ENCODE measurements at places on chromosomes 7 and 10. TPM values are rescaled to one million over a fixed set of nuclear protein-coding genes. Genes with fewer than 3 reads are reported as not detected.

LAMB1 gene
- total RNA-seq: 166 TPM

RNF148 gene
- not detected for total RNA-seq

PKD1L1 gene
- total RNA-seq: 0.11 TPM

PTPN20 gene
- 0.22 TPM for total RNA-seq

SPDYE9 gene
- total RNA-seq: not detected

PIP gene
- not detected for total RNA-seq

DUSP5 gene
- total RNA-seq: 17.8 TPM

DNA sequence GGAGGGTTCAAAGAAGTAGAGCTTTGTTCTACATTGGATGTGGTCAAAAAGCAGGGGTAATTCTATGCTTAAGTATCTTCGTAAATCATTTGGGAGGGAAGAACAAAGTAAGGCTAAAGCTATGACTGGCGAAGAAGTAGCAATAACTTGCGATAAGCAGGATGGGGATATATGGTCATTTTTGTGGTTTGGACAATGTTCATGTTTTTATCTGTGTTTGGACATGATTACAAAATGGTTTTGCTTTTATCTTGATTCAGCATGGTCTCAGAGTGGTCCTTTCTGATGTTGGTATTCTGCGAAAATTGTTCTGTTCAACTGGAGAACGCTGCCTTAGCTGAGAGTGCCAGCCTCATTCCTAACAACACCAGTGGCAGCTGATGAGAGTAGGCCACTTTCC lies 208.8 kb downstream of the SEMA3A start:
- H3K4me1 ChIP-seq: no peaks in the 10 kb centered on the region
- no peaks in the 10 kb centered on the region for H3K27me3 ChIP-seq
- H3K36me3 ChIP-seq: no peaks in the 10 kb centered on the region
- no peak overlapping the region for H3K4me3 ChIP-seq
- no peak overlapping the region for H3K27ac ChIP-seq

GRCh38 chr7:120838281-120838682 lies 19.7 kb downstream of the TSPAN12 start:
- no peak for DNase-seq
- no peaks in the 10 kb centered on the region for H3K4me1 ChIP-seq
- H3K36me3 ChIP-seq: no peaks in the 10 kb centered on the region

DNA sequence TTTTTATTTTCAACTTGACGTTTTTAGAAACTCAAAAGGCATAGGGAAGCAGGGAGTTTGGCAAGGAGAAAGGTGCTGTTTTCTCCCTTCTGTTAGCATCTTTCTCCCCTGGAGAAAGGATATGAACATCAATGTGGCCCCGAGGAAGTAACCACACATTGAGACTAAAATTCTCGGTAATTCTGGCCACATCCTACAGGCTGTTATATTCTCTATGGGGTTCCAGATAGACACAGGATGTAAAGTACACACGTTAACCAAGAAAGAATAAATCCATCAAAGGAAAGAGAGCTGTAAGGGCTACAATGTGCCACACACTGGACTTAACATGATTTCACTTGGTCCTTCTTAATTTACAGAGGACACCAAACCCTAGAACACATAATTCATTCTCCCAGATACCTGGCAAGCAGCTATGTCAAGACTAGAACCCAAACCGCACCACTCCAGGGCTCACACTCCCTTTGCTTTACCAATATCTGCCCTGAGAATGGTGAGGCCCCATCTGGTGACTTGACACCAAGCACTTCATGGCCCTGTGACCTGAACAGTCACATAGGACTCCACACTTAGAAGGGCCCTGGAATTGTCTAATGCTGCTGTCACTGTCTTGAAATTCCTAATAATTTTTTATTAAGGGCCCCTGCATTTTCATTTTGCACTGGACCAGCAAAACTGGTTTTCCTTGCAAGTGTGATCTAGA lies 73.9 kb downstream of the PRLHR start:
- peaks cover 18% of the 10 kb centered on the region for H3K4me1 ChIP-seq
- H3K36me3 ChIP-seq: no peaks in the 10 kb centered on the region
- no peaks in the 10 kb centered on the region for H3K27me3 ChIP-seq
- no peak overlapping the region for H3K4me3 ChIP-seq
- DNase-seq: no peak
- H3K27ac ChIP-seq: no peak overlapping the region

DNA sequence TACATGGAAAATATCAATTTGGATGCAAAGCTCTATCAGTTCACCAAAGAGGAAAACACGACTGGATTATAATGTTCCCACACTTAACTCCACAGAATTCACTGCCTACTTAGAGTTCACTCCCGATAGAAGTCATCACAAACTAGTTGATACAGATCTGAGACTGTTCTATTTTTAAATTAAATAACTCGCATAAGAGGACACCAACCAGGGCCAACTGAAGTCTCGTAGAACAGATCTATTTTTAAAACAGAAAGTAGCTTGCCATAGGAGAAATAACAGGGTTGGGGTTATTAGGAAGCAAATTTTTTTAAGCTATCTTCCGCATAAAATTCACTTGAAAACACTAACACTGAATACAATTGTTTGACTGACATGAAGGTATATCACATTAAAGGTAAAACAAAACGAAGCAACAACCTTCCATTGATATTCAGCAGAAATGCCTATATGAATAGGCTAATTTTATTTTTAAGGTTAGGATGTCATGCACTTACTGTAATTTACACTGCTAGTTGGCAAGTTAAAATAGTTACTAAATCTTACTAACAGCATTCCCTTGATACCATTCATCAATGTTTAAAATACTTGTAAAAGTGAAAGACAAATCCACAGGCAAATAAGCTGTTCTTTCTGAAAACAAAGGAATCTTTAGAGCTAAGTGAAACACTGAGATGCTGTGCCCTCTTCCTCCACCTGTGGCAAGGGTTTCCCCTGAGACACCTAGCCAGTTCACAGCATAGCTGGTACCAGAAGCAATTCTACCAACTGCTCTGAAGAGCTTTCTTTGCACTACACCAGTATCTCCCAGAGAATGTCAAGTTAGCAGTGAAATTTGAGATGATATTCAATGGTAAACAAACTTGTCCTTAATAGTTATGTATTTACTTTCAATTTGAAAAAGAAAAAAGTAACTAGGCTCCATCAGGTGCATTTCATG lies 186.7 kb upstream of the ANK3 start:
- H3K4me1 ChIP-seq: peaks cover 6% of the 10 kb centered on the region
- no peak for DNase-seq
- no peak overlapping the region for H3K4me3 ChIP-seq
- H3K36me3 ChIP-seq: no peaks in the 10 kb centered on the region
- no peaks in the 10 kb centered on the region for H3K27me3 ChIP-seq
- H3K27ac ChIP-seq: no peak overlapping the region

DNA sequence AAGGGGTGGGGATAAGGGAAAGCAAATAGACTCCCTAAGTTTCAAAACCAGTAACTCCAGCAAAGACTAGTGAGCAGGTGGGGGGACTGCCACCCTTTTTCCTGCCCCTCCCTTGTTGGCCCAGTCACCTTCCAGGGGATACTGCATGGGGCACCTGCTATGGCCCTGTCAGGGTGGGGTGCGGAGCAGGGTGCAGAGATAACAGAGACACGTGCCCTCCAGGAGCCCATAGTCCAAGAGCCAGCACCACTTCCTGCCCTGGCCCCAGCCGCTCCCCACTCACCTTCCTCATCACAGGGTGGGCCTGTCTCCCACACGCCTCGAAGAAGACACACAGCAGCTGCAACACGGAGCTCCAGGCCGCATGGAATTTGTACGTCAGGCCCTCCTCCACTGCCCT lies 20.6 kb downstream of the RRP12 start:
- no peaks in the 10 kb centered on the region for H3K36me3 ChIP-seq
- DNase-seq: no peak
- no peaks in the 10 kb centered on the region for H3K4me1 ChIP-seq
- no peak overlapping the region for H3K27ac ChIP-seq

GRCh38 chr10:105691811-105692210 lies 1050.7 kb downstream of the SORCS3 start:
- no peak overlapping the region for H3K27ac ChIP-seq
- H3K36me3 ChIP-seq: no peaks in the 10 kb centered on the region
- no peaks in the 10 kb centered on the region for H3K27me3 ChIP-seq

GRCh38 chr7:157097056-157097329 lies 41.7 kb upstream of the UBE3C start:
- no peak for DNase-seq
- H3K36me3 ChIP-seq: no peaks in the 10 kb centered on the region
- no peak overlapping the region for H3K4me3 ChIP-seq
- no peak overlapping the region for H3K27ac ChIP-seq
- H3K4me1 ChIP-seq: no peaks in the 10 kb centered on the region

DNA sequence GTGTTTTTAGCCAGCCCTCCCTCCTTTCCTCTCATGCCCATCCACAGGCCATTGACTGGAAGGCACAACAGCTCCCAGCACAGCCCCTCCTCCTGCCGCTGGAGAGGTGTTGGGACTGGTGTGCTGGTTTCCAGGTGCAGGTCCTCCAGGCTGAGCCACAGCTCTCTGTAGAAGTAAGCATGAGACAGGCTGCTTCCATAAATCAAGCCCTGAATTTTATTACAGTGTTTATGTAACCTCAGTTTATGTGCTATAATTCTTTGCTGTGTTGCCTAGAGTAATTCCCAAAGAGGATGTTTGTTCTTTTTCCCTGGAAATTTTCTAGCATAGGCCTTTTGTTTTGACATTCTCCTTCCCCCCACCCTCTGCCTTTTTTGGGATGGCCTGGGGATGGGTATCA lies 445.8 kb downstream of the AUTS2 start:
- no peak for DNase-seq
- no peak overlapping the region for H3K27ac ChIP-seq
- no peak overlapping the region for H3K4me3 ChIP-seq
- H3K36me3 ChIP-seq: no peaks in the 10 kb centered on the region

GRCh38 chr10:122646511-122647382 lies 52.9 kb downstream of the C10orf120 start:
- H3K27ac ChIP-seq: no peak overlapping the region
- H3K4me1 ChIP-seq: no peaks in the 10 kb centered on the region
- no peaks in the 10 kb centered on the region for H3K36me3 ChIP-seq
- no peak overlapping the region for H3K4me3 ChIP-seq
- peak; percentile 16 for DNase-seq

GRCh38 chr7:85750454-85750949 lies 563.6 kb upstream of the SEMA3D start:
- DNase-seq: peak; percentile 56
- no peaks in the 10 kb centered on the region for H3K27me3 ChIP-seq
- H3K36me3 ChIP-seq: no peaks in the 10 kb centered on the region
- no peak overlapping the region for H3K4me3 ChIP-seq
- no peak overlapping the region for H3K27ac ChIP-seq
- peaks cover 7% of the 10 kb centered on the region for H3K4me1 ChIP-seq

DNA sequence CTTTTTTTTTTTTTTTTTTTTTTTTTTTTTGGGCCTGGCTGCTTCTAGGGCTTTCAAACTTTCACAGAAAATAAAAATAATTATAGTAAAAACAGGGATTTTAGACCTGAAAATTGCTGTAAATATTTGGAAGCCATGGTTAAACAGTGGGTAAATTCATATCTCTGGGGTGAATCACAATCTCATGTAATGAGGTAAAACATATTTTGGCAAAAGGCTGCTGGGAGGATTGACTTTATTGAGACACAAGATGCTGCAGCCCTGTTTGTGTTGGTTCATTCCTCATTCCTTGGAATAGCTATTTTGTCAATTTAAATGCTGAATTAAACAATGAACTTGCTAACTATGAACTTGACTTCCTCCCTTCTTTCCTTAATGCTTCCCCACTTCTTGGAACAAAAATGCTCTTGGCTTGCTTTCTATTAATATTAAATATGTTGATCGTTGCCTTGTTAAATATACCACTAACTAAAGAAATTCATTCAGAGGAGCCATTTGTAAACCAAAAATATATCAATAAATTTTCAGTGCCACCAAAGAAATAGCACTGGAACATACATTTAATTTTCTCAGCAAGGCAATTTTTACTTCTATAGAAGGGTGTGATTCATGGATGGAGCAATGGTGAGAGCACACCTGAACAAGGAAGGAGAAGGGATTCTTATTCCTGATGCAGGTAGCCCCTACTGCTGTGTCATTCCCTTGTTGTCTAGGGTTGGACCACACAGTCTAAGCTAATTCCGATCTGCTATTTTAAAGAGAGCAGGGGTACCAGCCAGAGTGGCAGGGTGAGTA lies 24.6 kb downstream of the AGK start:
- no peaks in the 10 kb centered on the region for H3K4me1 ChIP-seq
- H3K27ac ChIP-seq: peak overlapping the region; percentile 12
- H3K27me3 ChIP-seq: no peaks in the 10 kb centered on the region
- no peak overlapping the region for H3K4me3 ChIP-seq
- peak; percentile 41 for DNase-seq

GRCh38 chr10:130111852-130112180 lies 1.2 kb upstream of the C10orf143 start:
- no peak for DNase-seq
- H3K4me3 ChIP-seq: peak overlapping the region; percentile 89
- no peaks in the 10 kb centered on the region for H3K36me3 ChIP-seq
- H3K27me3 ChIP-seq: no peaks in the 10 kb centered on the region
- H3K27ac ChIP-seq: peak overlapping the region; percentile 93

GRCh38 chr7:50481867-50482266 lies 31.7 kb upstream of the FIGNL1 start:
- no peak overlapping the region for H3K4me3 ChIP-seq
- H3K27me3 ChIP-seq: peaks cover 2% of the 10 kb centered on the region
- H3K4me1 ChIP-seq: no peaks in the 10 kb centered on the region
- no peaks in the 10 kb centered on the region for H3K36me3 ChIP-seq
- DNase-seq: no peak

- no peak overlapping the region for H3K27ac ChIP-seq
- peaks cover 3% of the 10 kb centered on the region for H3K36me3 ChIP-seq
- no peak overlapping the region for H3K4me3 ChIP-seq
- DNase-seq: peak; percentile 15
- no peaks in the 10 kb centered on the region for H3K27me3 ChIP-seq
- 0 out of 2 replicates have a peak, but pooled peaks cover 8% of the 10 kb centered on the region for H3K4me1 ChIP-seq
Observed at GRCh38 chr10:49058463-49059255, 56.7 kb downstream of the VSTM4 start.

DNA sequence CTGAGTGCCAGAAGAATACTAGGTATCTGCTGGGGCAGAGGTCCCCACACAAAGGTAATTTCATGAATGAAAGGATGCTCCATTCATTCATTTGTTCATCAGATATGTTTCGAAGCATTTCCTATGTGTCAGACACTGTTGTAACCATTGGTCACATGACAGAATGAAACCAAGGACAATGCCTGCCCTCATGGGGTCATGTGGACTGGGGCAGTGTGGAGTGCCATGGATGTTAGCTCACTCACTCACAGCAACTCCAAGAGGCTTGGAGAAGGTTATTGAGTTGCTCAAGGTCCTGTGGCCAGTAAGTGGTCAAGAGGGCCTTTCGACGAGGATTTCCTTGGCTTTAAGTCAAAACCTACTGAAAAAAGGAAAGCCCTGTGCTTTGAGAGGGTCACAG lies 223.5 kb downstream of the ARHGAP12 start:
- peaks cover 21% of the 10 kb centered on the region for H3K4me1 ChIP-seq
- no peaks in the 10 kb centered on the region for H3K36me3 ChIP-seq
- no peak overlapping the region for H3K4me3 ChIP-seq
- H3K27me3 ChIP-seq: no peaks in the 10 kb centered on the region
- H3K27ac ChIP-seq: no peak overlapping the region

GRCh38 chr7:84232646-84233045 lies 38.1 kb upstream of the SEMA3A start:
- no peaks in the 10 kb centered on the region for H3K36me3 ChIP-seq
- no peaks in the 10 kb centered on the region for H3K27me3 ChIP-seq
- H3K4me3 ChIP-seq: no peak overlapping the region
- H3K27ac ChIP-seq: peak overlapping the region; percentile 14
- peak; percentile 62 for DNase-seq

- no peaks in the 10 kb centered on the region for H3K27me3 ChIP-seq
- no peak overlapping the region for H3K4me3 ChIP-seq
- no peaks in the 10 kb centered on the region for H3K36me3 ChIP-seq
- H3K4me1 ChIP-seq: no peaks in the 10 kb centered on the region
- no peak overlapping the region for H3K27ac ChIP-seq
- DNase-seq: no peak
Observed at GRCh38 chr7:18647582-18647981, 152.0 kb downstream of the HDAC9 start.

Measured in GM23248 (cell line).